Activated T-cell treated with anti-CD3 and anti-CD28 coated beads for 1 hour (primary cell): ENCODE measurements at places on chromosomes 1 and 21.

- no peak for DNase-seq
These were observed 120.8 kb downstream of the TYW3 start for GRCh38 chr1:74853756-74854155.

DNA sequence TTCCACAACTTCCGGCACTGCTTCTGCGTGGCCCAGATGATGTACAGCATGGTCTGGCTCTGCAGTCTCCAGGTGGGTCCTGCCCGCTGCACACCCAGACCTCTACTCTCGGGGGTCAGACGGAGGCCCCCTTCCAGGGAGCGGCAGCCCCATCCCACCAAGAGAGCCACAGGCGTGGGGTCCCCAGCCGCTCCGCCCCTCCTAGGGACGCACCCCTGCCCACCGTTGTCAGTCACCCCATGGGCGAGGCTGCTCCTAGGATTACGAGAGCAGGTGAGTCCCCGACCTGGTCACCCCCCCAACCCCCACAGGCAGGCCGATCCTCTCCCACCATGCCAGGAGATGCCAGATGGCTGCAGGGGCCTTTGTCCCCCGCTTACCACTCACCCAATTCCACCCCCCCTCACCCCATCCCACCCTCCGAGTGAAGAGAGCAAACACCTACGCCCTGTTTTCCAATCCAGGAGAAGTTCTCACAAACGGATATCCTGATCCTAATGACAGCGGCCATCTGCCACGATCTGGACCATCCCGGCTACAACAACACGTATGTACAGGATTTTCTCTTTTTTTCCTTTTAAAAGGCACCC lies 107.0 kb downstream of the PDE9A start:
- no peak for DNase-seq

- DNase-seq: no peak
These were observed 12.3 kb downstream of the MAN1C1 start for GRCh38 chr1:25628741-25629421.

- no peak for DNase-seq
These were observed 8.6 kb downstream of the MORN1 start for GRCh38 chr1:2382621-2383361.

DNA sequence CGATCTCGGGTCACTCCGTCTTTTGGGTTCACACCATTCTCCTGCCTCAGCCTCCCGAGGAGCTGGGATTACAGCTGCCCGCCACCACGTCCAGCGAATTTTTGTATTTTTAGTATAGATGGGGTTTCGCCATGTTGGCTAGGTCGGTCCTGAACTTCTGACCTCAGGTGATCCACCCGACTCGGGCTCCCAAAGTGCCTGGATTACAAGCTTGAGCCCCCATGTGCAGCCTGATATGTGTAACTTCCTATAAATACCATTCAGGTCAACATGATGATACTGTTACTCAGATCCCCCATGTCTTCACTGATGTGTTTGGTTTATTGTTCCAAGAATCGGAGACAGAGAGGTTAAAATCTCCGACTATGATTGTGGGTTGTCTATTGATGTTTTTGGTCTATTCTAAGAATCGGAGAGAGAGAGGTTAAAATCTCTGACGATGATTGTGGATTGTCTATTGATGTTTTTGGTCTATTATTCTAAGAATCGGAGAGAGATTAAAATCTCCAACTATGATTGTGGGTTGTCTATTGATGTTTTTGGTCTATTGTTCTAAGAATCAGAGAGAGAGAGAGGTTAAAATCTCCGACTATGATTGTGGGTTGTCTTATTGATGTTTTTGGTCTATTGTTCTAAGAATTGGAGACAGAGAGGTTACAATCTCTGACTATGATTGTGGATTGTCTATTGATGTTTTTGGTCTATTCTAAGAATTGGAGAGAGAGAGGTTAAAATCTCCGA lies 17.0 kb downstream of the C1orf159 start:
- no peak for DNase-seq

- DNase-seq: no peak
These were observed 48.8 kb downstream of the DR1 start for GRCh38 chr1:93394514-93394913.

DNA sequence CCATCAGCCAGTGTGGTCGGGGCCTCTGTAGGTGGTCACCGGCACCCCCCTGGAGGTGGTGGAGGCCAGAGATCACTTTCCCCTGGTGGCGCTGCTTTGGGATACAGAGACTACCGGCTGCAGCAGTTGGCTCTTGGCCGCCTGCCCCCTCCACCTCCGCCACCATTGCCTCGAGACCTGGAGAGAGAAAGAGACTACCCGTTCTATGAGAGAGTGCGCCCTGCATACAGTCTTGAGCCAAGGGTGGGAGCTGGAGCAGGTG lies 961 bp downstream of the RBM15 start:
- no peak for DNase-seq

- no peak for DNase-seq
These were observed 37.1 kb upstream of the CSF1 start for GRCh38 chr1:109873278-109874175.

- no peak for DNase-seq
These were observed 89.9 kb downstream of the WLS start for GRCh38 chr1:68142461-68142860.

- DNase-seq: no peak
These were observed 32.0 kb downstream of the DNAJC6 start for GRCh38 chr1:65341381-65341780.

- no peak for DNase-seq
These were observed 865.1 kb upstream of the TMPRSS15 start for GRCh38 chr21:19268686-19269085.

- DNase-seq: no peak
These were observed 56.2 kb upstream of the LBR start for GRCh38 chr1:225483818-225484656.

DNA sequence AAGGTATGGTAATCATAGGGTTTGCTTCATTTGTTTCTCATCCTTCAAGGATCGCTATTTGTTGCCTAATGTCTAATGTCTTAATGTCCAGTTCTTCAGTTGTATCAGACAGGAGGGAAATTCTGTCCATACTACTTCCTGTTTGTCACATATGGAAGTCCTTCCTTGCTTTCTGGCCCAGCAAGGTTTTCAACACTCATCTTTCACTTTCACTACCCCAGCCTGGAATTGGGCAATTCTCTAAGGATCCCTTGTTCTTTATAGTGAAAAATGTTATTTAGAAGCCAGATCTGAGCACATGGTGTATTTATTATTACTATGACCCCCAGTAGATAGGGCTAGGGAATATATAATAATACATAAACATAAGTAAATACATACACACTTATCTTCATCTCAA lies 50.6 kb upstream of the SLC35A3 start:
- DNase-seq: no peak

DNA sequence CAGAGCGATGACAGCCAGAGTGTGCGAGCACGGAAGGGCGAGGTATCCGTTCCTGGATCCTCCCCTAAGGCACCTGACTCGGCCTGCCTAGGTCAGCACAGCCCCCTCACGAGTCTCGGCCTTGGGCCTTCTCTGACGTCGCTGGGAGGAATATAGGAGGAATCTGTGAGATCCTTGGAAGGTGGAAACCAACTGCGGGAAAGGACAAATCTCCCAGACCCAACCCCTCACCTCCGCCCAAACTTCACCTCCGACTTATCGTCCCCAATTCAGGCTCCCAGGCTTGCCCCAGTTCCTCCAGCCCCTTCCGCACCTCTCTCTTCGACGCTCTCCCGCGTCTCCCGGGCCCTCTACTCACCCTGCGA lies 494 bp downstream of the APH1A start:
- DNase-seq: peak; percentile 25

DNA sequence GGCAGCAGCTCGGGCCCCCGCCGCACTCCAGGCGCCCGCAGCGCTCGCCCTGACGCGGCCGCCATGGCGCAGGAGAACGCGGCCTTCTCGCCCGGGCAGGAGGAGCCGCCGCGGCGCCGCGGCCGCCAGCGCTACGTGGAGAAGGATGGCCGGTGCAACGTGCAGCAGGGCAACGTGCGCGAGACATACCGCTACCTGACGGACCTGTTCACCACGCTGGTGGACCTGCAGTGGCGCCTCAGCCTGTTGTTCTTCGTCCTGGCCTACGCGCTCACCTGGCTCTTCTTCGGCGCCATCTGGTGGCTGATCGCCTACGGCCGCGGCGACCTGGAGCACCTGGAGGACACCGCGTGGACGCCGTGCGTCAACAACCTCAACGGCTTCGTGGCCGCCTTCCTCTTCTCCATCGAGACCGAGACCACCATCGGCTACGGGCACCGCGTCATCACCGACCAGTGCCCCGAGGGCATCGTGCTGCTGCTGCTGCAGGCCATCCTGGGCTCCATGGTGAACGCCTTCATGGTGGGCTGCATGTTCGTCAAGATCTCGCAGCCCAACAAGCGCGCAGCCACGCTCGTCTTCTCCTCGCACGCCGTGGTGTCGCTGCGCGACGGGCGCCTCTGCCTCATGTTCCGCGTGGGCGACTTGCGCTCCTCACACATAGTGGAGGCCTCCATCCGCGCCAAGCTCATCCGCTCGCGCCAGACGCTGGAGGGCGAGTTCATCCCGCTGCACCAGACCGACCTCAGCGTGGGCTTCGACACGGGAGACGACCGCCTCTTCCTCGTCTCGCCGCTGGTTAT lies 2.8 kb downstream of the KCNJ9 start:
- peak; percentile 68 for DNase-seq

- DNase-seq: no peak
These were observed 588 bp downstream of the FLVCR1 start for GRCh38 chr1:212858461-212859265.

GRCh38 chr1:37034121-37035013 lies at the start of gene GRIK3:
Gene GRIK3 (minus strand): TSS chr1:37034515. CDS start chr1:37034108, 407 bp downstream.
- no peak for DNase-seq

GRCh38 chr1:212867192-212867591 lies 9.1 kb downstream of the FLVCR1 start:
- no peak for DNase-seq

- DNase-seq: no peak
These were observed 14.6 kb downstream of the EFCAB7 start for GRCh38 chr1:63537940-63538339.

GRCh38 chr1:247177755-247178154 lies 5.9 kb upstream of the ZNF124 start:
- DNase-seq: no peak

GRCh38 chr1:109476825-109477224 lies 6.9 kb upstream of the ATXN7L2 start:
- DNase-seq: no peak

- no peak for DNase-seq
These were observed 52.5 kb downstream of the ATP2B4 start for GRCh38 chr1:203678943-203679661.

DNA sequence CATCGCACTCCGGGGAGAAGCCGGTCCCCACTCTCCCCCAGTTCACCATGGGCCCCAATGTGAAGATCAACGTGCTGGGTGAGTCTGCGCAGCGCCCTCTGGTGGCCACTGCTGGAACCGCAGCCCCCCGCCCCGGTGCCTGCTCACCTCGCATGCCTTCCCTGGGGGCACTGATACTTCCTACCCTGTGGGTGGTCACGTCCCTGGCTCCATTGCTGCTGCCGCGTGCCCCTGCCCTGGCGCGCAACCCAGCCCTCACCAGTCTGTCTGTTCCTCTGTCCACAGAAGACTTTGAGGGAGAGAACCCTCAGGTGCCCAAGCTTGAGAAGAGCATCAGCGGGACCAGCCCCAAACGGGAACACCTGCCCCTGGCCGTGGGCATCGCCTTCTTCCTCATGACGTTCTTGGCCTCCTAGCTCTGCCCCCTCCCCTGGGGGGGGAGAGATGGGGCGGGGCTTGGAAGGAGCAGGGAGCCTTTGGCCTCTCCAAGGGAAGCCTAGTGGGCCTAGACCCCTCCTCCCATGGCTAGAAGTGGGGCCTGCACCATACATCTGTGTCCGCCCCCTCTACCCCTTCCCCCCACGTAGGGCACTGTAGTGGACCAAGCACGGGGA lies 7.6 kb downstream of the EFNA3 start:
- peak; percentile 73 for DNase-seq

DNA sequence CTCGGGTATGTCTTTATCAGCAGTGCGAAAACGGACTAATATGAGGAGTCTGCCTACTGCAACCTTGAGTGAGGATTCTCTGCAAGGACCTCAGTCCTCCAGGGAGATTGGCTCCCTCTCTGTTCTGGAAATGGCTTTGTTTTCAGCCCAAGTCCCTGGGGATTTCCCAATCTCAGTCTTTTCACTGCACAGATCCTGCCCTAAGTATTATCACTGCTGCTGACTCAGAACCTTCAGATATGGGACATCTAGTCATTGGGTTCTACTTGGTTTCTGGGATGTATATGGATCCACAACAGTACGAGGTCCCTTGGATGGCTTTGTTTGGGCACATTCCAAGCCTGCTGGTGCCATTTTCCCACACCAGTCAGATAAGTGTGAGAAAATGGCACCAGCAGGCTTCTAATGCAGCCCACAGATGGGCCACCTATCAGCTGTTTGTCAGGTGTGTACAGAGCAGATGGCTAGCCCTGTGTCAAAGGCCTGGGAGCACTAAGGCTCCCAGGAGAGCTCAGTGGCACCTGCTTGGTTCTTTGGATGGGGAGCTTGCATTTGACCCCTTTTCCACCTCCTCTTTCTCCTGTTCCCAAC lies 27.4 kb downstream of the ELF3 start:
- DNase-seq: no peak

DNA sequence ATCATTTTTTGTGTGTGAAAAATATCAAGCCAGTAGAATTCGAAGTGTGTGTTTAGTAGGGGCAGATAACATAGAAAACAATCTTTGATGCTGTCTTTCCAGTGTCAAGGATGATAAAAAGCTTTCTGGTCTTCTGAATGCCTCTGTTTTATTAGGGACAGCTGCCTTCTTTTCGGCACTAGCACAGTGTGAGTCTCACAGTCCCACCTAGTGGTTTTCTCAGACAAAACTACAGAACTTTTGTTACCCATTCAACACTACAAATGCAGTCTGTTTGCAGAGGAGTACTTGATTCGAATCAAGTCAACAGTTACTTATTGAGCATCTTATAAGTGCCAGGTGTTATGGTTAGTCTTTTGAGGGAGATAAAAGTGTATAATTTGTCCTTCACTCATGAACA lies 30.6 kb upstream of the MCOLN3 start:
- no peak for DNase-seq

DNA sequence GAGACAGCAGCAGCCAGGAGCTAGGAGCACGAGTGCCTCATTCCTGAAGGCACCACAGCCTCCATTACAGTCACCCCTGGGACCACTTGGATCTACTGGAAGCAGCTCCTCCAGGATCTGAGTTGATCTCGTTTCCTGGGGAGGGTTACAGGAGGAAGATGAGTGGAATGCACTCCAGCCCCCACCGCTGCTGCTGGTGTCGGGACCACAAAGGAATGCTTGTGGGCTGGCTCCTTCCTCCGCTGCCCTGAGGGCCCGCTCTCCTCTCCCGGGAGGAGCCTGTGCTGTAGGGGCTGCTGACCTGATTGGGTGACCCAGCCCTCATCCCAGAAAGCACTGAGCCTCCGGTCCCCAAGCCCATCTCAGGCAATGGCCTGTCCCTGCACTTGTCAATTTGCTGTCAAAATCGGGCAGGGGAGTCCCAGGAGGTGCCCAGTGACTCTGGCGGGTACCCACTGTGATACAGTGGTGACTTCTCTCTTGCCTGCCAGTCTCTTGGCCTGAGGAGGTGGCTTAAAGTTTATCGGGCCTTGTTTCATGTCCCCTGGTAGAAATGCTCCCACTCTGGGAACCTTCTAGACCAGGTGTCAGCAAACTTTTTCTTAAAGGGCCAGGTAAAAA lies 23.1 kb downstream of the IL10RB start:
- DNase-seq: no peak

GRCh38 chr1:24761582-24761981 lies 16.3 kb downstream of the CLIC4 start:
- no peak for DNase-seq
